ENCODE measurements at places on chromosomes 11 and 22. TPM values are rescaled to one million over a fixed set of nuclear protein-coding genes. Genes with fewer than 3 reads are reported as not detected.

The KRTAP5-1 gene
- not detected for polyA plus RNA-seq

The MS4A4A gene
- 0.24 TPM for polyA plus RNA-seq

The FGF19 gene
- polyA plus RNA-seq = not detected

The MAP6 gene
- not detected for polyA plus RNA-seq

The BATF2 gene
- 0.36 TPM for polyA plus RNA-seq

The SHISA8 gene
- not detected for polyA plus RNA-seq

The OMP gene
- polyA plus RNA-seq = not detected

The PYGM gene
- polyA plus RNA-seq = 0.04 TPM

The FBXO7 gene
- polyA plus RNA-seq = 133 TPM

The OR5AR1 gene
- polyA plus RNA-seq = not detected

The TRIM48 gene
- polyA plus RNA-seq = not detected

The RAB39A gene
- 2.1 TPM for polyA plus RNA-seq

The HPX gene
- polyA plus RNA-seq = 0.30 TPM

The ACR gene
- not detected for polyA plus RNA-seq

The TMPRSS13 gene
- not detected for polyA plus RNA-seq

The MISFA gene
- polyA plus RNA-seq = 2.3 TPM

The FZD4 gene
- polyA plus RNA-seq = not detected

The ZNF408 gene
- polyA plus RNA-seq = 10.1 TPM

The CYTH4 gene
- polyA plus RNA-seq = 12.4 TPM

The CELSR1 gene
- polyA plus RNA-seq = 0.09 TPM

The ART1 gene
- not detected for polyA plus RNA-seq

The SH3BP1 gene
- polyA plus RNA-seq = 9.9 TPM

The MMP12 gene
- not detected for polyA plus RNA-seq

The DDI1 gene
- polyA plus RNA-seq = not detected

The NAALADL1 gene
- 1.4 TPM for polyA plus RNA-seq

The PATE2 gene
- polyA plus RNA-seq = not detected

The DDTL gene
- 4.0 TPM for polyA plus RNA-seq

The L3MBTL2 gene
- polyA plus RNA-seq = 35.7 TPM

The TNNI2 gene
- polyA plus RNA-seq = not detected

The SYT7 gene
- not detected for polyA plus RNA-seq

The F2 gene
- polyA plus RNA-seq = not detected

The TRPM5 gene
- polyA plus RNA-seq = not detected

The FGF4 gene
- not detected for polyA plus RNA-seq

The MFRP gene
- polyA plus RNA-seq = not detected

The ANO5 gene
- polyA plus RNA-seq = 3.1 TPM

The ELMOD1 gene
- polyA plus RNA-seq = not detected

The USH1C gene
- polyA plus RNA-seq = not detected

The THRSP gene
- polyA plus RNA-seq = not detected

The RTN4RL2 gene
- polyA plus RNA-seq = 0.55 TPM

The TPBGL gene
- polyA plus RNA-seq = not detected

The TMPRSS4 gene
- not detected for polyA plus RNA-seq

The CBLIF gene
- polyA plus RNA-seq = not detected

The OR5B2 gene
- not detected for polyA plus RNA-seq

The MPZL2 gene
- 1.6 TPM for polyA plus RNA-seq

The LMNTD2 gene
- polyA plus RNA-seq = 0.88 TPM

The RIBC2 gene
- polyA plus RNA-seq = not detected

The FREY1 gene
- polyA plus RNA-seq = 0.39 TPM

The TLCD5 gene
- polyA plus RNA-seq = 3.8 TPM

The OR8G1 gene
- not detected for polyA plus RNA-seq

The VWCE gene
- 3.9 TPM for polyA plus RNA-seq
